ENCODE measurements at places on chromosomes 6 and 20.

DNA sequence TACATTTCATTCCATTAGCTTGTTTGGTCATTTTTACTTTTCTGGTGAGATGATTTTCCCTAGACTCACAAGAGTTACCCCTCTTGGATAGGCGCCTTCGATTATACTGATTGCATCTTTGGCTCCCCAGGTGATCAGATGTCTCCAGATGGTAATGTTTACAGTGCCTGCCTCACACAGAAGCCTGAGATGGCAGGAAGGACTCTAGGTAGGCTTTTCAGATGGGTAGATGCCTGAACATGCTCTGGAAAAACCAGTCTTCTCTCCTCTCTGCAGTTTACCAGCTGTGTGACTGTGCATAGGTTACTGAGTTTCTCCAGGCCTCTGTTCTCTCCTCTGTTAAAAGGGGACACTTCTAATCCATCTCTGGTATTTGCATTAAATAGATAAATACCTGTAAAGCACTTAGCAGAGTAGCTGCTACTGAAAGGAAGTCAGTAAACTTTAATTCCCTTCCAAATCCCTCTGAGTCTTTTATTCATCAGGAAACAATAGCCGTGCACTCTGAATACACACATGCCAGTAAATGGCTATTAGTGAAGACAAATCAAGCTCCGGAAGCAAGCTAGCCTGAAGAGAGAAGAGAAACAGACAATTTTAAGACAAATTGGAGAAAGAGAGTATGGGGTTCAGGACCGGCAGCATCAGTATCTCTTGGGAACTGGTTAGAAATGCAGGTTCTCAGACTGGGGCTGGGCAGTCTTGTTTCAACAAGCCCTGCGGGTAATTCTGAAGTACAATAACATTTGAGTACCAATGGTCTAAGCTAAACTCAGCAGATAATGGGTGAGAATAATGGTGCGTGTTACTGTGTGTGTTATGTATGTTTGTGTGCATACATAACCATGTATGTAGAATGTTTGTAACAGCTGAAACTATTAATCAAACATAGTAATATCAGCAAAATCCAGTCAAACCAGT lies 139.4 kb downstream of the UST start:
- no peak for DNase-seq

DNA sequence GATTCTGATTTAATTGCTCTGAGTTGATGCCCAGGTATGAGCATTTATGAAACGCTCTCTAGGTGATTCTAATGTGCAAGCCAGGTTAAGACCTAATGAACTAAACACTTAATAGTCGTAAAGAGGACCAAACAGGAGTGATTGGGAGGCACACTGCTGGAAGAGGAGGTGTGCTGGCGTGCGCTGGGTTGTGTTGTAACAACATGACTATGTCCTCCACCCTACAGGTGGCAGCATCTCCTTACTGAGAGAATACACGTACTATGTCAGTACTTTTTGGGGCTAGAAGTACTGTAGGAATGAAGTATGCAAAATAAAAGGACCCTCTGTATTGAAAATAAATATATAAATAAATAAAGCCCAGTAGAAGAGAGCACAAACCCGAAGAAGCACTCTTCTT lies 11.9 kb downstream of the C6orf89 start:
- DNase-seq = no peak

- no peak for DNase-seq
These were observed 412.7 kb downstream of the MAFB start for GRCh38 chr20:40276301-40276700.

GRCh38 chr6:153162646-153163045 lies 31.6 kb upstream of the RGS17 start:
- DNase-seq = no peak

GRCh38 chr6:23305325-23305943 lies 736.1 kb downstream of the HDGFL1 start:
- DNase-seq = no peak

GRCh38 chr20:47027042-47027441 lies 132.4 kb downstream of the EYA2 start:
- no peak for DNase-seq
